Stimulated activated CD8-positive, alpha-beta memory T cell treated with anti-CD3 and anti-CD28 coated beads, Interleukin-7, amount 100 ng/mL, for 48 hours (primary cell): ENCODE measurements at places on chromosomes 6 and 20.
A peak's percentile ranks its signal among the peaks of the same experiment; 100 is the strongest.

DNA sequence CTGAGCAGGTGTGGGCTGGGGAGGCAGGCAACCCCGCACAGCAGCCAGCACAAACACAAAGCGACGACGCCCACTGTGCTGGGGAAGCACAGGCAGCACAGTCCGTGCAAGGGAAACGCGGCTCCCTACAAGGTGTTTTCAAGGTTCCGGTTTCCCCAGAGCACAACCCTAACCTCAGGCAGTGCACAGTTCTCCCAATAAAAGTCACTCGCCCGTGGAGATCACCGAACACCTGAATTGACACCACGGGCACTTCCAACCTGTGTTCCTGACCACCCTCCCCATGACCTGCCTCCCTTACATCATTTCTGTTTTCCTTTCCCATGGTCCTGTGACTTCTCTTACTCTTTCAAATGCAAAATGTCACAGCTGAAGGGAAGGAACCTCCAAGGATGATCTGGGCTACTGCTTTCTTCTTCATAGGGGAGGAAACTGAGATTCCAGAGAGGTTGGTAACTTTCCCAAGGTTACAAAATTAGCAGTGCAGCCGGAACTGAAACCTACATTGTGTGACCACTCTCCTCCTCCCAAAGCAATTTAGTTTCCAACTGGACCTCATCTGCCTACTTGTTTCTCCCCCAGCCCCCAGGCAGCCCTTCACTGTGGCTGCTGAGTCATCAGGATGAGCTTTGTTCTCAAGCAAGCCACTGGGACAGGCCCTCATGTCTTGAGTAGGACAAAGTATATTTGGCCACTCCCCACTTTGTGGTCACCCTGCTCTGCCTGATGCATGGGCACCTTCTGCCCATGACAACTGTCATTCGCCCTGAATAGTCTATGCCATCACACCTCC lies 125.3 kb downstream of the ATXN1 start:
- no peak for DNase-seq

GRCh38 chr6:139547122-139547776 lies 172.8 kb upstream of the CITED2 start:
- DNase-seq: no peak

DNA sequence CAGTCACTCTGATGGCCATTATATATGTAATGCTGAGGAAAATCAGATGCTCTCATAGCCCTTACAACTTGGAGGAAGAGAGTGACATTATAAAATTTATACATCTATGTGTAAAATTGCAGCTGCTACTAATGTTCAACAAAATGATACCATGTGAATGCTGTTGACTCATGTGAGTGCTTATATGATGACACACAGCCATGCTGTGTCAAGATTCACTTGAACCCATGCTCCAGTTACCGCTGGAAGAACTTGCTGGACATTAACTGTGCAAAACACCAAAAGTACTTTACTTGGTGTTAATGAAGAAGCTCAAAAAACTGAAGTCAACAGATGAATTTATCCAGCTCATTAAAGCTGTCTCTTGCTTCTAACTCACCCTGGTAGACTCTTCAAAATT lies 318.9 kb upstream of the PLCB4 start:
- no peak for DNase-seq

DNA sequence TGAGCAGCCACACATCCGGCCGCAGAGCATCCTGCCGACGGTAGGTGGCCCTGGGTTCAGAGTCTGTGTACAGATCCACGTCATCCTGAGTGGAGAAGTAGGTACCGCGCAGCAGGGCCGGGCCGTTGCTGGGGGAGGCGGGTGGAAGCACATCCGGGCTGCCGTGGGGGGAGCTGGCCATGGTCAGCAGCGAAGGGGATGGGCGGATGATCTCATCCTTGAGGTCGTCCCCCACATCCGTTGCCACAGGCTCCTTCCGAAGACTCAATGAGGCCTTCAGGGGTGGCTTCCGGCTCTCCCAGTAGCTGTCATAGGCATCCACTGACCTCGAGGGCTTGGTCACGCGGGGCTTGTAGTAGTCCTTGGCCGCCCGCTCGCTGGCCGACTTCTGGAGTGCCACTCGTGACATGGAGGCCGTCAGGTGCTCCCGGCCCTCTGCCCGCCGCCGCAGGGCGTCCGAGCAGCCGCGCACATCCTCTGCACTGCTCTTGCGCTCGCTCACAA lies 9.2 kb downstream of the SPATA2 start:
- no peak for DNase-seq

- no peak for DNase-seq
Measured at GRCh38 chr6:30881392-30882203, 2.7 kb upstream of the DDR1 start.

GRCh38 chr20:61186771-61187472 lies 65.1 kb upstream of the CDH4 start:
- no peak for DNase-seq

GRCh38 chr6:79208816-79209215 lies 25.7 kb downstream of the HMGN3 start:
- no peak for DNase-seq

DNA sequence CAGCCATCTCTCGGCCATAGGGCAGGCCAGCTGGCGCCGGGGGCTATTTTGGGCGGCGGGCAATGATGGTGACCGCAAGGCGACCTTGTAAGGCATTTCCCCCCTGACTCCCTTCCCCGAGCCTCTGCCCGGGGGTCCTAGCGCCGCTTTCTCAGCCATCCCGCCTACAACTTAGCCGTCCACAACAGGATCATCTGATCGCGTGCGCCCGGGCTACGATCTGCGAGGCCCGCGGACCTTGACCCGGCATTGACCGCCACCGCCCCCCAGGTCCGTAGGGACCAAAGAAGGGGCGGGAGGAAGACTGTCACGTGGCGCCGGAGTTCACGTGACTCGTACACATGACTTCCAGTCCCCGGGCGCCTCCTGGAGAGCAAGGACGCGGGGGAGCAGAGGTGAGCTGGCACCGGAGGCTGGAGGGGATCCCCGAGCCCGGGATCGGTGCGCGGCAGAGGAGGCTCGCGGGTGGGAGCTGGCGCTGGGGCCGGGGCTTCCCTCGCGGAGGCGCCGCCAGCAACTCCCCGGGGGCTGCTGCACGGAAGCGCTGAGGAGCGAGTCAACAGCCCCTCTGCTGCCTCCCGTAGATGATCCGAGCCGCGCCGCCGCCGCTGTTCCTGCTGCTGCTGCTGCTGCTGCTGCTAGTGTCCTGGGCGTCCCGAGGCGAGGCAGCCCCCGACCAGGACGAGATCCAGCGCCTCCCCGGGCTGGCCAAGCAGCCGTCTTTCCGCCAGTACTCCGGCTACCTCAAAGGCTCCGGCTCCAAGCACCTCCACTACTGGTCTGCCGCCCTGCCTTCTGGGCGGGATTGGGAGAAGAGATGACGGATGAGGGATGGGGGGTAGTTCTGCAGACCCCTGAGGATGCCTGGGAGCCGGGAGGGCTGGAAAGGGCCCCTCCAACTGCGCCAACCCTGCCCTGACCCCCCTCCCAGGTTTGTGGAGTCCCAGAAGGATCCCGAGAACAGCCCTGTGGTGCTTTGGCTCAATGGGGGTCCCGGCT lies at the start of the genes CTSA and NEURL2:
Gene CTSA, plus strand, starts transcription at position 351 of the 999 bp plus-strand sequence. Its CDS starts 234 bp downstream, at position 585.
Gene NEURL2, minus strand, starts transcription at position 224 of the 999 bp plus-strand sequence. Its CDS starts 217 bp downstream, at position 7.
- peak; percentile 82 for DNase-seq

DNA sequence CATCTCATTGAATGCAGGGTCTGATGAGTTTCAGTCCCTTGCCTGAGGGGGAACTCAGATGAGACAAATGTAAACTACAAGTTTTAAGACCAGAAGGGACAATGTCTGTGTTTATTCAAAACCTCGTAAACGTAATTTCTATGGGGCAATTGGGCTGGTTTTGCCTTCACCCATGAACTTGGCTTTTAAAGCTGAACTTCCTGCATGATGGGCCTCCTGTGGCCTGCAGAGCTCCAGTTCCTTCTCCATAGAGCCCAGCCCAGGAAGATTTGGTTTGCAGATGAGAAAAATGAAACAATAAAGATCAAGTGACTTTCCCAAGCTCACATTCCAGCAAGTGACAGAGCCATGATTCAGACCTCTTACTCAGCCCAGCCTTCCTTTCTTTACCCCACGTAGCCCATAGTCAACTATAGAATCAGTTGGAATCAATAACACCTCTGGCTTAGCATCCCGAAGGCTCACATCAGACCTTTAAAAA lies 612.3 kb downstream of the UTRN start:
- DNase-seq: no peak

DNA sequence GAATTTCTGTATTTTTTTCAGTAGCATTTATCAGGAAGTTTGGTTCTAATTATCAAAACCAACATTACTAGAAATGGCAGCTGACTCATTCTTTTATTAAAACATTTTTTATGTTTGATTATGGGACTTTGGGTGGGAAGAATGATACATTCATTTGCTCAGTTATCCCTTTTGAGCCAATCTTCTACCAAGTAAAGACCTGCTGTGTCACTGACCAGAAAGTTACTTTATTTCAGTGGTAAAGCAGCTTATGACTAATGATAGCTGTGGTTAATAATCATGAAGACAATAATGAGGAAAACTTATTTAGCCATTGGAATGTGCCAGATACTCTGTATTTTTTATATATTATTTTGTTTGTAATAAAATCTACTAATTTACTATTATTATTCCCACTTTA lies 142.3 kb downstream of the FARS2 start:
- no peak for DNase-seq

- DNase-seq: no peak
Measured at GRCh38 chr6:144195671-144196270, 45.5 kb downstream of the STX11 start.

- no peak for DNase-seq
Measured at GRCh38 chr20:20524756-20525155, 156.9 kb downstream of the INSM1 start.

DNA sequence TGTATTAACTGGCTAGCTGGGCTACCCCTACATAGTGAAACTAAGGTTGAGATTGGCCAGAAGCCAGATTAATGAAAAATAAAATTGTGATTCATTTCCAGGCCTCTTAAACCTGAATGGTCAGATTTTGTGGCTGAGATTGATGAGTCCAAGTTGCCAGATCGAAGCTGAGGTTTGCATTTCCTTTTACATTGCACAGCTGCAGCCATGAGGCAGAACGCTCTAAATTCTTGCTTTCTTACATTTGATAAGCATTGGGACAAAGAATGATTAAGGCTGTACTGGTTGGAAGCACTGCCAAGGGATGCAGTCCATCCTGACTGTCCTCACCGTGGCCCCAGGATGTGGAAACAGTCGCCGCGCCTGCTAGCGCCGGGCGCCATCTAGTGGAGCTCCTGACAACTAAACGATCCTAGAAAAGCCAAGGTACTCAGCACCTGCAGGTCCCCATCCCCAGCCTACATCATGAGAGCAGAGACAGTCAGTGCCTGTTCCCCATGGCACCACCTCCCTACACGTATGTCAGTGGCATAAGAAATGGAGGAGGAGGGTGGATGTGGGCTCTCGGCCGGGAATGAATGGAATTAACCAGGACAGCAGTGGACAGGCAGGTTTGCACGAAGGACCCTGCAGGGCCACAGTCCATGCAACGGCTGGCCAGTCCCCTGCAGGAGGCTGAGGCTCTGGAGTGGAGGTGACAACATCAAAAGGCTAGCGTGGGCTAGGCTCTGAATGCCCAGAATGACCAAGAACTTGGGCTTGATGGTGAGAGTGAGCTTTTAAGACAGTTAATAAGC lies 19.0 kb downstream of the PXDC1 start:
- DNase-seq: no peak

- no peak for DNase-seq
Measured at GRCh38 chr6:155493694-155494143, 38.1 kb upstream of the NOX3 start.

DNA sequence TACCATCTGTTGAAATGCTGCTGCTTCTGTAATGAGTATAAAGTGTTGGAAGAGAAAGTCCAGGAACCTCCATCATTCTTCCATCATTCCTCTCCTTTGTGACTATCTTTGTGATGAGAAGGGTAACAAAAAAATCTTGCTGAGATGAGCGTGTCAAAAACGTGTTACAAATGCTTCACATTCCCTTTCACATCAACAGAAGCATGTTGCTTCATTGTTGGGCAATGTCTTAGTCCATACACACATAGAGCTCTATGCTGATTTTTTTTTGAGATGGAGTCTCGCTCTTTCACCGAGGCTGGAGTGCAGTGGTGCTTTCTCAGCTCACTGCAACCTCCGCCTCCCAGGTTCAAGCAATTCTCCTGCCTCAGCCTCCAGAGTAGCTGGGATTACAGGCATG lies 114.1 kb upstream of the ESR1 start:
- DNase-seq: no peak

DNA sequence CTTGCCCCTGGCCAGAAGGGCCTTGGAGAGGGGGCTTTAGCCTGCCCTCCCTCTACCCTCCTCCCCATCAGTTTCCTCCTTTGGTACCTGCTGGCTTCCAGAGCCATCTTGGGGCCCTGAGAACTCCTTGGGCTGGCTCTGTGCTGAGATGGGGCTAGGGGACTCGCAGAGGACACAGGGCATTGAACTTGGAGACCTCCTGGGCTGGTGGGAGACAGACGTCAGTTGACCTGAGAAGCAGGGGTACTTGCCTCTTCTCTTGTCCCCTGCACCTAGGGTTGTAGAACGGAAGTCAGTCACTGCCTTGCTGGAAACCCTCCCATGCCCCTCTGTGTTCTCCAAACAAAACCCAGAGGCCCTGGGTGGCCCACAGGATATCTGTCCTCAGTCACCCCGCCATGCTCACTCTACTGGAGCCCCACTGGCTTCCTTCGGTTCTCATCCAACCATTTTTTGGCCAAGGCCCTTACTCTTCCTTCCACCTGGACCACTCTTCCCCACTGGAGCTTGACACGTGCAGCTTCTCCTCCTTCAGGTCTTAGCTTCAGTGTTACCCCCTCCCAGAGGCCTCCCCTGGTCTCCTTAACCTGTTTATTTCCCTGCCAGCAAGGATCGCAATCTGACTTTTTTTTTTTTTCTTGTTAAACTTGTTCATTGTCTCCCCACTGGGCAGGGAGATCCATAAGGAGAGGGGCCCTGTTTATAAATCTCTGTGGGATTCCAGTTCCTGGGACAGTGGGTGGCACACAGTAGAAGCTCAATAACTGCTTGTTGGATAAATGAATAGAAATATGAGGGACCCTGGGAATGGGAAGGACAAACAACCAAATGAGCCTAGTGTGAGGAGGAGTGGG lies 971 bp downstream of the RBCK1 start:
- no peak for DNase-seq

DNA sequence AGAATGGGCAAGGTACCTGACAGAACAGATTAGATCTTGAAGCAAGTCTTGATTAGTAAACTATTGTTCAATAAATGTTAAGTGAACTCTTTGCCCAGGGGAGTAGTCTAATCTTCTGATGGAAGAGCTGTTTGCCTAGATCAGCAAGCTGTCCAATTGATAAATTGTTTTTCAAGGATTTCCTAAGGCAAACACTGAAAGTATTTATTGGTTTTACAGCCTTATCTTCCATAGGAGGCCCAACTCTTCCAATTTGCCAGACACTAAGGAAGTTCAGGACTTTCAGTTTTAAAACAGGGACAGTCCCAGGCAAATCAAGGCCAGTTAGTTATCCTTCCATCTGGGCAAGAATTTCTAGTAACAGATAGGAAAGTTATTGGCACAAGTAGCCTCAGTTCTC lies 1.8 kb upstream of the C6orf163 start:
- DNase-seq: no peak

GRCh38 chr6:21931641-21932335 lies 338.2 kb downstream of the SOX4 start:
- DNase-seq: no peak

- no peak for DNase-seq
Measured at GRCh38 chr20:47764154-47764733, 21.0 kb downstream of the SULF2 start.

GRCh38 chr20:3658716-3659491 lies 4.3 kb downstream of the GFRA4 start:
- DNase-seq: no peak
